LoVo (cell line): ENCODE measurements at places on chromosomes 13 and 19.

DNA sequence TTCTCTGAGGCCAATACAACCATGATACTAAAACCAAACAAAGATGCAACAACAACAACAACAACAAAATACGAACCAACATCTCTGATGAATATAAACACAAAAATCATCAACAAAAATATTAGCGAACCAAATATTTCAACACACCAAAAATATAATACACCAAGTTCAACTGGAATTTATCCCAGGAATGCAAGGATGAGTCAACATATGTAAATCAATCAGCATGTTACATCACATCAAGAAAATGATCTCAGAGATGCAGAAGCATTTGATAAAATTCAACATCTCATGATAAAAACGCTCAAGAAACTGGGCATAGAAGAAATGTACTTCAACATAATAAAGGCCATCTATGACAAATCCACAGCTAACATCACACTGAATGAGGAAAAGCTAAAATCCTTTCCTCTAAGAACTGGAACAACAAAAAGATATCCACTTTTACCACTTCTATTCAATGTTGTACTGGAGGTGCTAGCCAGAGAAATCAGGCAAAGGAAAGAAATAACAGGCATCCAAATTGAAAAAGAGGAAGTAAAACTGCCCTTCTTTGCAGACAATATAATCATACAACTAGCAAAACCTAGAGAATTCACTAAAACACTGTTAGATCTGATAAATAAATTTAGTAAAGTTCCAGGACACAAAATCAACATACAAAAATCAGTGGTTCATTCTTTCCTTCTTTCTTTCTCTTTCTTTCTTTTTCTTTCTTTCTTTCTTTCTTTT lies 2448.7 kb upstream of the PCDH20 start:
- no peak for DNase-seq

GRCh38 chr19:54390942-54391577 lies 24.2 kb upstream of the TTYH1 start:
- DNase-seq: peak; percentile 39

DNA sequence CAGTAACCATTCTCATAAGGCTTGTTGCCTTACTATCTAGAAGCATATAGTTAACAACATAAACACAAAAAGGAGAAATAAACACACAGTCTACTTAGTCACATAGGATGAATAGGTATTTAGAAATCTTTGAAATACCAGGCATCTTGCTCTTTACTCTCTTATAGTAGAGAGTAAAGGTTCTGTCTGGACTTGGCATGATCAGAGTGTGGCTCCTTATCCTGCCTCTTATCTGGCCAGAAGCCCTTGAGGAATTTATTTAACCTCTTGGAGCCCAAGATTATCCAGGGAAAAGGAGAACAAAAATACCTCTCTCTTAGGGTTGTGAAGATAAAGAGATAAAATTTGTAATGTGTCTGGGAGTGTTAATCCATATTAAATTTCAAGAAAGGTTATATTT lies 100.2 kb upstream of the MBNL2 start:
- DNase-seq: no peak

DNA sequence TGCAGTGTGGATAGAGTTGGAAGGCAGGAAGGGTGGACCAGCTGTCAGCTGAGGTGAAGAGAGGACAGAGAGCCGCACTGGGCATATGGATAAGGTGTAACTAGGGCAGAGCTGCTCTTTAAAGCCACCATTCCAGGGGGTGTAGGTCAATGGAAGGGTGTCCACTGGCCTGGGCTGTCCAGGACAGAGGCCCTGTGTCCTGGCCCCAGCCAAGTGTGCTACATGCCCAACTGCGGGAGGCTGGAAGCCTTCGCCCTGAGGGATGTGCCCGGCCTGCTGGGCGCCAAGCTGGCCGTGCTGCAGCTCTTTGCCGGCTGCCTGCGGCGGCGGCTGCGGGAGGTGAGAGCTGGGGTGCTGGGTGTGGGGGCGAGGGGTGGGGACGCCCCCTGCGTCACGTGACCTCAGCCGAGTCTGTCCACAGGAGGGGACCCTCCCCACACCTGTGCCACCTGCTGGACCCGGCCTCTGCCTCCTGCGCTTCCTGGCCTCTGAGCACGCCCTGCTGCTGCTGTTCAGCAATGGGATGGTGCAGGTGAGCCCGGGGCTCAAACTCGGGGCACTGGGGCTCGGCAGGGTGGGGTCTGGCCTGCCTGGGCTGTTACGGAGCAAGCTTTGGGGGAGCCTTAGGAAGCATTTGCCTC lies 9.8 kb downstream of the PLK5 start:
- no peak for DNase-seq

DNA sequence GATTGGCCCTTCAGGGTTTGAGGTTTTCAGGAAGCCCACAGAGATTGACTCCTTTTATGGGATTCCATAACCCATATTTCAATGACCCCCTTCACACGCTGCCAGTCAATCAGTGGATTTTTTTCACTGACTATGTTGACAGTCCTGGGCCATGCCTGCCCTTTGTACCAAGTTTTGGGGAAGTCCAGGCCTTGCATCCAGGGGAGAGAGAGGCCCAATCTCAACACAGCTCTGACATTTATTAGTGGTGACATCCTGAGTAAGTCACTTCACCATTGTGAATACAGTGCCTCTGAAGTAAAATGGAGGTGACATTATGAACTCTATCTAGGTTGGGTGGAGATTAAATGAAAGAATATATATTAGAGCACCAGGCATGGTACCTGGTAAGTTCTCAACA lies 181.1 kb downstream of the NUFIP1 start:
- no peak for DNase-seq

DNA sequence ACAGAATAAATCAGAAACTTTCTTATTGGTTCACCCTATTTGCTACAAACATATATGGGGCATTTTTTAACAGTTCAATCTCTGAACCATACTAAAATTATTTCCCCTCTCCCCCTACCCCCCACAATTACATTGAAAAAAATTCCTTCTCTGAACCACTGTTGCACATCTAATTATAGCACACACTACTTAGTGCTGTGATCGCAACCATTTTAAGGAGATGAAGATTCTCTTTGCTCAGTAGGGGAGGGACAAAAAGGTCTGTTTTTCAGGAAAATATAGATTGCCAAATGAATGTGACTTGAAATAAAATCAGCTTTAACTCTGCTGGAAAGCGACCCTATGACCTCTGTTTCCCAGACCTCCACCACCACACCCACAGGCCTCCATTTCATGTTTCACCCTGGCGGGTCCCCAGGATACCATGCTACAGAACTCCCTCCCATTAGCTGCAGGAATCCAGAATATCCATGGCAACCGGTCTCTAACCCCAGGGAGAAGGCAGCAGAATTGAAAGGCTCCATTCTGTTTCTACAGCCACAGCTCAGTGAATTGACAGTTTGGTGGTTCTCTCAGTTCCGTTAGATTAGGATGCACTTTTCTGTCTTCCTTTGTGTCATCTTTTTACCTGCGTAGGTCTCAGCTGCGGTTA lies 286.3 kb downstream of the TBC1D4 start:
- DNase-seq: no peak

GRCh38 chr13:46134961-46135522 lies 30.2 kb upstream of the CPB2 start:
- DNase-seq: peak; percentile 24

- no peak for DNase-seq
These were observed 29.3 kb upstream of the ATP1A3 start for GRCh38 chr19:42023121-42023942.

DNA sequence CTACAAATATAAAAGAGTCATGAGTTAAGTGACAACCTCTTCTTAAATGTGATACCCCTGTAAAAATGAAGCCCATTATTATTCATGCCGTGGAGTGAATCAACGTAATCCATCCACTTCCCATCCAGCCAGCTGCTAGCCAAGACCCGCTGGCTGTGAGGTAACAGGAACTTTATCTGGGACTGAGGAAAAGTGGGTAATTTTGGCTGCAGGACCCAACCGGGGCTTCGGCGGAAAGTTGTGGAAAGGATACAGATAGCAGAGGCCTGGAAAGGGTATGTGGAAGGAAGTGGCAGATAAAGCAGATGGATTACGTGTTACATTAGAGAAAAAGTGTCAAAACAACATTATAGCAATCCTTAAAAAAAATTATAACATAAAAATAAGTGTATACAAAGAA lies 48.3 kb downstream of the SLC7A1 start:
- DNase-seq: no peak

- DNase-seq: no peak
These were observed 118.4 kb upstream of the SLC7A1 start for GRCh38 chr13:29713839-29714238.

GRCh38 chr19:38277969-38278680 lies 13.8 kb downstream of the SPINT2 start:
- DNase-seq: no peak

DNA sequence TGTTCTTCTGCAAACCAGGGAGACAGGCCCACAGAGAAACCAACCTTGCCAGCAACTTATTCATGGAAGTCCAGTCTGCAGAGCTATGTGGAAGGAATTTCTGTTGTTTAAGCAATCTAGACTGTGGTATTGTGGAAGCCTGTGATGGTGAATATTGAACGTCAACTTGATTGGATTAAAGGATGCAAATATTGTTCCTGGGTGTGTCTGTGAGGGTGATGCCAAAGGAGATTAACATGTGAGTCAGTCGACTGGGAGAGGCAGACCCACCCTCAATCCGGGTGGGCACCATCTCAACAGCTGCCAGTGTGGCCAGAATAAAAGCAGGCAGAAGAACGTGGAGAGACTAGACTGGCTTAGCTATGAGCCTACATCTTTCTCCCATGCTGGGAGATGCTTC lies 606.0 kb downstream of the EFNB2 start:
- DNase-seq: peak; percentile 8

- DNase-seq: peak; percentile 58
These were observed at the start of gene PRR12 for GRCh38 chr19:49590971-49591730. Gene PRR12 (plus strand): TSS chr19:49591182. CDS start chr19:49591655, 473 bp downstream.

DNA sequence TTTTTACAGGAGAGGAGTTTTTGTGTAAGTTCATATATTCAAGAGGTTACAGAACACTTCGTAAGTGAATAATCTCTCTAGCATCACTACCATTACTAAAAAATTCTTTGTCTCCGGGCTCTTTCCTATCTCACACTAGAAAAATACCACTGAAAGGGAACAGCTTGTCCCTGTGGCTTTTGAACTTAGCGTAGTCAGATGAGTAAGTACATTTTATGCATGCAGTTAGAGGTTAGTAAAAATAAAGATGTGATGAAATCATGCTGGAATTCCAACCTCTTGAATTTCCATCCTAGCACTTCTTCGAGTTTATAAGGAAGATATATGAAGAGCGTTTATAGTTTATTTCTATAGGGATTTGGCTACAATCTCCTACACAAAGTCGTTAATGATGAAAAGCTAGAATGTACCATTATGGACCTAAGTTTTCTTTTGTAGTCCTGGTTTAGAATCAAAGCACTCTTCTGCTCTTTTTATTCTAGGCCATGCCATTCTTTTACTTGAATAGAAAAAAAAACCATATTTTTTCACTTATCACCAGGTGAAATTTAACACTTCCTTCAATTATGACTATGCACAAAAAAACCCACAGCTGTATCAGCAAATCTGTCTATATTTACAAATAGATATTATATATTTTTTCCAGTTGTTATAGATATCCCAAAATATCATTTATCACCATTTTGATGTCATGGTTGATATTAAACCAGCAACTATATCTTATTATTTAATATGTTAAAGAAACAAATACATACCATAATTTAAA lies 139.9 kb upstream of the PCDH9 start:
- DNase-seq: no peak

DNA sequence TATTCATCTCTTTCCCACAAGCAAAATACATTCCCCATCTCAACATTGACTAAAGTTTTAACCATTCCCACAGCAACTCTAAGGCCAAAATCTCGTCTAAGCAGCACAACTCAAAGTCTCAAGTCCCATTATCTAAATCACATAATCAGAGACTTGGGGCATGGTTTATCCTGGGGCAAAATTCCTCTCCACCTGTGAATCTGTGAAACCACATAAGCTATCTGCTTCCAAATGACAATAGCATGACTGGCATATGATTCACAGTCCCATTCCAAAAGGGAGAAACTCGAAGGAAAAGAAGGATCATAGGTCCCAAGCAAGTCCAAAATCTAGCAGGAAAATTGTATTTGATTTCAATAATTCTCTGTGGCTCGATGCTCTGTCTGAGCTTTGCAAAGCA lies 73.0 kb downstream of the ANKRD10 start:
- no peak for DNase-seq

GRCh38 chr13:70849222-70849621 lies 741.0 kb upstream of the KLHL1 start:
- no peak for DNase-seq

GRCh38 chr19:37987356-37988332 lies 80.6 kb downstream of the SIPA1L3 start:
- no peak for DNase-seq

DNA sequence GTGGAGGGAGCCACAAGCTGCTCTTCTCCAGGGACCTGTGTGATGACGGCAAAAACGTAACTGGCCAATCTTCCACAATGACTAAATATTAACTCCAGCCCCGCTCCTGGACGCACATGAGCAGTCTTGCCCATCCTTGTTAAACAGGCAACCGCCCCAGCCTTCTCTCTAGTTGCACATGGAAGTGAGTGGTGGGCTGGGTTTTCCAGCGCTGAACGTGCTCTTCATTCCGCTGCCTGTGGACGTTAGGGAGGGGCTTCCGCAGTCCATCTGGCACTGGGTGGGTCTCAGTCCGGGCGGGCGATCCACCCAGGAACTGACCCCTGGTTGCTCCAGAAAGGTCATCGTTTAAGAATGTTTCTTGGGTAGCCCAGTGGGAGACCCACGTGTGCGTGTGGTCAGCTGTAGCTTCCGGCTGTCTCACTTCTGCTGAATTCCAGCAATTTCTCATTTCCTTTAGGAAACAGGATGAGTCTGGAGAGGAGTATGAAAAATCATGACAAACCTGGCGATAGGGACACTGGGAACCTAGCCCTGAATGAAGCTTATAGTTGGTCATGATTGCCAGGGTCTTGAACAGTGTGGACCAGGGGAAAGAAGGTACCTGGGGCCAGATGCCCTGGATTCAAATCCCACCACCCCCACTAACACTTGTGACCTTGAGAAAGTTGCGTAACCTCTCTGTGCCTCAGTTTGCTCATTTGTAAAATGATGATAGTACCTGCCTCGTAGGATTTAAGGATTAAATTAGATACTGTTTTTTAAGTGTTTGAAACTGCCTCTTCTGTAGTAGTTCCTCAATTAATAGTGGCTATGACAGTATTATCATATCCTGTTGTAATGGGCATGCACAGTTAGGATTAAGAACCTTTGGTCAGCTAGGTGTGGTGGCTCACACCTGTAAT lies 92.6 kb downstream of the SIPA1L3 start:
- DNase-seq: no peak

- no peak for DNase-seq
These were observed 34.3 kb downstream of the CCL25 start for GRCh38 chr19:8086849-8087248.
